ENCODE measurements at places on chromosomes 1 and 21. TPM values are rescaled to one million over a fixed set of nuclear protein-coding genes. Genes with fewer than 3 reads are reported as not detected.

DNA sequence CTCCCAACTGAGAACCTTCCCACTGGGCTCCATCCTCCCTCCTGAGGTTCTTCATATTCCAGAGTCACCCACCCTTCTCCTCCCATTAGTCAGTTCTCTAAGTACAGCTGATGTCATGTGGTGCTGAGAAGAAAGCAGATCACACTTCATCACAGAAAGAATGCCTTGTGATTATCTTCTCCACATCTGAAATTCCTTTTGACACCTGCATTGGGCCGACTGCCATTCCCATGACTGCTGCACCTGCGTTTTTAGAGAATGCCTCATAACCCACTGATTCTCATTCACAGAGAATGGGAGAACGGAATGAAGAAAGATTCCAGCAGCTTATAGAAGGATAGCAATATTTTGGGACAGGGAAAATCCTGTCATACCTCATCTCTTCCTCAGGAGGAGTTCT is 14.3 kb downstream of the LEPR start:
- no peaks in the 10 kb centered on the region for H3K27me3 ChIP-seq
- H3K27ac ChIP-seq: no peak overlapping the region
- no peak for DNase-seq
- H3K4me3 ChIP-seq: no peak overlapping the region
- H3K36me3 ChIP-seq: peaks cover under 1% of the 10 kb centered on the region

DNA sequence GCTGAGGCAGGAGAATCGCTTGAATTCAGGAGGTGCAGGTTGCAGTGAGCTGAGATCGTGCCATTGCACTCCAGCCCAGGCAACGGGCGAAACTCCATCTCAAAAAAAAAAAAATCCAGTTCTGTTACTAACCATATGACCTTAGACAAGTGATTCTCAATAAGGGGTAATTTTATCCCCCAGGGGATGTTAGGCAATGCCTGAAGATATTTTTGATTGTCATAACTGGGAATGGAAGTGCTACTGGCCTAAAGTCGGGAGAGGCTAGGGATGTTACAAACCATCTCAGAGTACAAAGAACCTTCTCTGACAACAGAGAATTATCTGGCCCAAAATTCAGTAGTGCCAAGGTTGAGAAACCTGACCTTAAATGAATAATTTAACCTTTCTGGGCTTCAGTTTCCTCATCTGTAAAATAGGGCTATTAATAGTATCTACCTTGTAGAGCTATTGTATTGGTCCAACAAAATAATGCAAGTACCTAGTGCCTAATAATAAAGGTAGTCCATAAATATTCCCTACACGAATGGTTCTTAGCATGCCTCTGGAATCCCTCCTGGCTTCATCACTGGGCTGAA is 5.8 kb upstream of the LMNA start:
- peaks cover 26% of the 10 kb centered on the region for H3K27me3 ChIP-seq
- no peaks in the 10 kb centered on the region for H3K36me3 ChIP-seq
- DNase-seq: no peak
- no peak overlapping the region for H3K27ac ChIP-seq
- no peak overlapping the region for H3K4me3 ChIP-seq
- peaks cover 29% of the 10 kb centered on the region for H3K4me1 ChIP-seq

The IL6R gene
- total RNA-seq: 9.1 TPM

GRCh38 chr1:116983678-116984077 is 17.9 kb upstream of the CD101 start:
- H3K27ac ChIP-seq: no peak overlapping the region
- H3K4me1 ChIP-seq: peaks cover 28% of the 10 kb centered on the region
- DNase-seq: no peak
- H3K4me3 ChIP-seq: no peak overlapping the region
- H3K27me3 ChIP-seq: no peaks in the 10 kb centered on the region

DNA sequence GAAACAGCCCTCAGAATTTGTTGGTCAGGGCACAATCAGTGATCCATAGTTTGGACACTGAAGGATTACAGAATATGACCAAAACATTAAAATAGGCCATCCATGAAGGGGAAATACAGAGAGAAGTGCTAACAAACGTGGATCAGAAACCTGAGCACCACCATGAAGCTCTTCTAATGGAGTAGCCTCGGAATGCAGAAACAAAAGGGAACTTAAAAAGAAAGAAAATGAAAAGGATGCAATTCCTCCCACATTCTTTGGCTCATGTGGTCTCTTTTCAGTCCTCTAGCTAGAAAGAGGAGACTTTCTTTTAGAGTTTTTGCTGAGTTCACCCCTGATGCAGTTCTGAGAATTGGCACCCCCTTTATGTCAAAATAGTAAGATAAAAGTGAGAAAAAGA is 989.8 kb upstream of the B3GALT2 start:
- no peaks in the 10 kb centered on the region for H3K36me3 ChIP-seq
- no peak for DNase-seq
- H3K27me3 ChIP-seq: no peaks in the 10 kb centered on the region
- peaks cover 2% of the 10 kb centered on the region for H3K4me1 ChIP-seq

DNA sequence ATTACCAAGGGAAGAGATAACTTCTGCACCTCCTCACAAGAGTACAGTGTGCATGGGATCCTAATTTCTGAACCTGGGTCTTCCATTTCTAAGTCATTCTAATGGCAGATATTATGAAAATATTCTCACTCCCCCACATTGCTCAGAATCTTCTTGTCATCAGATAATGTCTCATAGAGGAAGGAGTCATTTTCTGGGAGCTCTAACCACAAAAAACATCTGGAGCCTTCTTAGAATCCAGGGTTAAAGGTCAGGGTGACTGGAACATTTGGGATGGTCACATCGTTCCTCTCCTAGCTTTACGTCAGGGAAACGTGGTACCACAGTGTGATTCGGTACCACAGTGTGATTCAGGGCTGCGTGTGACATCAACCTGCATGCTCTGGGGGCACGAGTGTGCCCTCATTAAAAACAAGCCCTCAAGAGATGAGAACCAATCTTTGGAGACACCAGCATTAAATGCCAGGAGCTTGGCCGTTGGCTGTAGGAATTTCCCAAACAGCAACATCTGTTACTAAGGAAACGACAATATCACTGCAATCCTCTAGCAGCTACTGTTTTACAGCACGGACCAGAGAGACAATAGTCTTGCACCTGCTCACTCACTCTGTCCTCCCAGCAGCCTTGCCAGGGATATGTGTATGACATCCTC is 179.1 kb downstream of the PSMG1 start:
- H3K4me3 ChIP-seq: no peak overlapping the region
- DNase-seq: no peak
- peaks cover 36% of the 10 kb centered on the region for H3K4me1 ChIP-seq
- peak overlapping the region; percentile 94 for H3K27ac ChIP-seq

The TFF2 gene
- not detected for total RNA-seq

GRCh38 chr21:44718571-44718970 is 7.2 kb upstream of the TSPEAR start:
- peaks cover 14% of the 10 kb centered on the region for H3K4me1 ChIP-seq
- DNase-seq: no peak
- no peak overlapping the region for H3K4me3 ChIP-seq
- H3K36me3 ChIP-seq: peaks cover 3% of the 10 kb centered on the region

DNA sequence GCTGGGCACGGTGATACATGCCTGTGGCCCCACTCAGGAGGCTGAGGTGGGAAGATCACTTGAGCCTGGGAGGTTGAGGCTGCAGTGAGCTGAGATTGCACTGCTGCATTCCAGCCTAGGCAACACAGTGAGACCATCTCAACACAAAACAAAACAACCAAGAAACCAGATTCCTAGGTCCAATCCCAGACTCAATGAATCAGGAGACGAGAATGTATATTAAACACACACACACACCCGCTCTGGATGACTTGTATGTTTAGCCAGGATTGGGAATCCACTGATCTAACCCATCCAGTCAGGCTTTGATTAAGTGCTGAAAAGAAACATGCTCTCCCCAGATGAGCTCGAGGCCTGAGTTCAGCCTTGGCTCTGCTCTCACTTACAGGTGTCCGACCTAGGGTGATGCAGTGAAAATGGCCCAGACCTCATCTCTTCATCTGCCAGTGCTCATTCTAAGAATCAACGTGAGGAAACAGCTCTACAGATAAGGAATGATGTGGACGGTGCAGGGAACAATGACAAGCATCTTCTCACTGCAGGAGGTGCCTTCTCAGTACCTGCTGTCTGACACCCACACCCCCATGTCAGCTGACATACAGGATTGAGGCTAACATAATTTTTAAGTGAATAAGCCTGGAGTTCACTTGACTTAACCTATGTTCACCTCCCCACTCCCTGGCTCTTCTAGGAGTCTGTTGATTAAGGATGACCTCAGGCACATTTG is 15.3 kb upstream of the SRSF4 start:
- H3K4me3 ChIP-seq: no peak overlapping the region
- H3K27ac ChIP-seq: no peak overlapping the region
- DNase-seq: no peak
- H3K4me1 ChIP-seq: peaks cover 8% of the 10 kb centered on the region
- no peaks in the 10 kb centered on the region for H3K27me3 ChIP-seq
- H3K36me3 ChIP-seq: peaks cover 6% of the 10 kb centered on the region

DNA sequence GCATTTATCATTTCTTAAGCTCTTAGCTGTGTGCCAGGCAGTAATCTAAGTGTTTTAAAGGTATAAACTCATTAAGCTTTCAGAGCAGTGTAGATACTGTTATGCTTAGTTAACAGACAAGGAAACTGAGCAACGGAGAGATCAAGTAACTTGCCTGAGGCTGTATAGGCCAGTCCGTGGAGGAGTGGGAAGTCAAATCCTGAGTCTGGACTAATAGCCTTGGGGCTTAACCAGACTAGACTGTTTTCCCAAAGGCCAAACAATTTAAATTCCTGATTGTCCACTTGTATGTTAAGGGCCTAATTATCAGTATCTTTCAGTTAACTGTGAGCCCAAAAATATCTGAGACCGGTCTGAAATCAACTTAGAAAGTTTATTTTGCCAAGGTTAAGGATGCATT is 2.6 kb downstream of the IFNAR1 start:
- DNase-seq: no peak
- no peak overlapping the region for H3K4me3 ChIP-seq
- H3K36me3 ChIP-seq: peaks cover 27% of the 10 kb centered on the region
- no peaks in the 10 kb centered on the region for H3K27me3 ChIP-seq

The SPRR2E gene
- not detected for total RNA-seq

DNA sequence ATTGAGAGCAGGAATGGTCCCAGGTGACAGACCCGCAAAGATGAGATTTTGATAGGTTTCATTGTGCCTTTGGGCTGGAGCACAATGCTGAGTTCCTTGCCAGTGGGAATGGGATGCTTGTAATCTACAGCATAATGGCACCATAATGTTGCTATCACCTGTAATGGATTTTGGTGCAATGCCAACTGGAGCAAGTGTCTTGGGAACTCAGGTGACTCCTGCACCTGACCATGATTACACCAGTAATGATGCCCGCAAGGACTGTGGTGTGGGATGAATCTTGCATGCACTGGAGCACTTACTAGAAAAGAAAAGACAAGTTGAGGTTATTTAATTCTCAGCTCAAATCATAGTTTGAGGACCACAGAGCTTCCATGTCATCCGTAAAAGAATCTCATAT is 96.7 kb downstream of the PTPRU start:
- H3K36me3 ChIP-seq: no peaks in the 10 kb centered on the region
- H3K27me3 ChIP-seq: peaks cover 16% of the 10 kb centered on the region

- no peaks in the 10 kb centered on the region for H3K27me3 ChIP-seq
- DNase-seq: no peak
- no peaks in the 10 kb centered on the region for H3K36me3 ChIP-seq
- H3K4me3 ChIP-seq: no peak overlapping the region
- no peak overlapping the region for H3K27ac ChIP-seq
- no peaks in the 10 kb centered on the region for H3K4me1 ChIP-seq
Observed at GRCh38 chr1:164755690-164756089, 196.7 kb downstream of the PBX1 start.
